Chondrocyte (in vitro differentiated cells): ENCODE measurements at places on chromosomes 4 and X. TPM values are rescaled to one million over a fixed set of nuclear protein-coding genes. Genes with fewer than 3 reads are reported as not detected.

Gene REELD1
- not detected in 3 replicates for total RNA-seq

DNA sequence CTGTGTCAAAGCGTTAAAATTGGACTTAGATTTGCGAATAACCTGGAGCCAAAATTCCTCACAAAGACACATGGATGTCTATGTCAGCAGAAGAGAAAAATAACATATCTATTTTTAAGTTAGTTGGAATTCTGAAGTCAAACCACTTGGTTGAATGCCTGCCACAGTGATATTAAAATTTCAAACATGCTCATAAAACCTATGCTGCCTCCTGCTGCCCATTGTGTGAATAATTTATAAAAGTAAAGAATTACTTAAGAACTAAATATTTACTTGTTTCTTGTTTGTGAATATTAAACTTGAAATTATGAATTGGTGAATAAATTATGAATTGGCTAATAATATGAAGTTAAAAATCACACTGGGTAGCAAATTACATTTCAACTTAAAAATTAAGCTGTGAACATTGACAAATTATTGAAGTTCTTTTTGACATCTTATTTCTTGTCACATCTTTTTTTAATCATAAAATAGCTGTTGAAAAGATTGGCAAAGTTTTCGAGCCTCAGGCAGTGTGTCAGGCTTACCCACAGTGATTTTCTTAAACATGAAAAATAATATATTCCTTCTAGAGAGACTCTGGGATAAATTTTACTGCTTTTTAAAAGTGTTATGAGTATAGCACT is 35.4 kb downstream of the FABP2 start:
- DNase-seq = no peak
- H3K27ac ChIP-seq = peak overlapping the region; percentile 55
- no peak overlapping the region for H3K4me3 ChIP-seq
- no peaks in the 10 kb centered on the region for H3K27me3 ChIP-seq
- H3K36me3 ChIP-seq = no peaks in the 10 kb centered on the region

Gene NHSL2
- total RNA-seq = 2.1 to 2.2 TPM (median 2.1 TPM) in 3 replicates

Gene SMIM10L2A
- 0.27 to 0.62 TPM (median 0.40 TPM) in 3 replicates for total RNA-seq

DNA sequence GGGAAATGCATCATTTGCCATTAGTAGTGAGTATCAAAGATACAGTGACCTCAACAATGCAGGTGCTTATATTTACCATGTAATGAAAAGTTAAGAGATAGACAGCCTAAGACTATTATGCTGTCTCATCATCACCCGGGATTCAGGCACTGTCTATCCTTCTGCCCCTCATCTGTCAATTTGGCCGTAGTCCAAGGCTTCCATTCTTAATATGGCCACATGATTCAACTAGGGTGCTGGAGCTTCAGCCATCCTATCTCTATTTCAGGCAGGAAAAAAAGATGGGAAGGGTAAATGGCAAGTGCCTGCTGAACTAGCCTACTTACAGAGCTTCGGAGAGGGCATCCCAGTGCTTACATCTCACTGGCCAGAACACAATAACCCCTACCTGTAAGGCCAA is 196.7 kb upstream of the LNX1 start:
- no peaks in the 10 kb centered on the region for H3K4me1 ChIP-seq
- H3K27ac ChIP-seq = no peak overlapping the region
- no peaks in the 10 kb centered on the region for H3K36me3 ChIP-seq
- H3K4me3 ChIP-seq = no peak overlapping the region

DNA sequence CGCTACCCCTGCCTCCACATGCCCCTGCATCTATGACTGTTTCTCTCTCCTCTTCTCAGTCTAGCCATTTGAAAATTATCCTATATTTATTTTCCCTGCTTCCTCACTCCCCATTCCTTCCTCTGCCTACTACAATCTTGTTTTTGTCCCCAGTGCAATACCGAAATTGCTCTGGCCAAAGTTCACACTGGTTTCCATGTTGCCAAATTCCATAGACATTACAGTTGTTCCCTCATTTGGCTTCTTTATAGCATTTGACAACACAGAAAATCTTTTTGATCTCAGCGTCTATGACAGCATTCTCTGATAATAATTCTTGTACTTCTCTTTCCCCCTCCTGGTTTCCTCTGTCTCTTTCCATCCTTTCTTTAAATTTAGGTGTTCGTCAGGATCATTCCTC is 99.4 kb downstream of the GPR82 start:
- no peak for DNase-seq
- no peaks in the 10 kb centered on the region for H3K27me3 ChIP-seq
- peak overlapping the region; percentile 66 for H3K27ac ChIP-seq
- H3K4me1 ChIP-seq = peaks cover 32% of the 10 kb centered on the region

Gene PPP1R2C
- total RNA-seq = not detected in 3 replicates

Gene PNCK
- 3.2 to 3.8 TPM (median 3.5 TPM) in 3 replicates for total RNA-seq

Gene DCAF4L1
- total RNA-seq = 0.10 to 0.24 TPM in 2 of 3 replicates, not detected in the other

Gene CT45A10
- total RNA-seq = not detected in 3 replicates

DNA sequence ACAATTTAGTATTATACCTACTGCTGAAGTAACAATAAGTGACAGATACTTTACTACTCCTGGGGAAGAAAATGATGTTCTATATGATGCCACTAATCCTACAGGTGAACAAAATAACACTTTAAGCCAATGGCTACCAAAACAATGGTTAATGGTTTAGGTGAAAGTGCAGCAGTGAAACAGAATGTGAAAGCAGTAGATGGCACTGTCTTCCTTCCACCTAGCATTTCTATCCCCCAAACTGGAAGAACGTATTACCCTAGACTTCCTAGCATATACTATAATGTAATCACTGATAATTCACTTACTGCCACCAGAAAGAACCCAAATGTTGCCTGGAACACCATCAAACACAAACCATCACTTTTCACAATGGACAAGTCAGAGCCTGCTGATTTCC is 18.9 kb upstream of the CABS1 start:
- no peaks in the 10 kb centered on the region for H3K4me1 ChIP-seq
- peaks cover 2% of the 10 kb centered on the region for H3K27me3 ChIP-seq
- H3K36me3 ChIP-seq = no peaks in the 10 kb centered on the region
- H3K27ac ChIP-seq = no peak overlapping the region

Gene ADH1B
- total RNA-seq = 0.31 to 1.2 TPM (median 0.69 TPM) in 3 replicates

Gene EPHA5
- total RNA-seq = 1.1 to 51.8 TPM (median 1.6 TPM) in 3 replicates

Gene PARM1
- 0.90 to 1.4 TPM (median 1.0 TPM) in 3 replicates for total RNA-seq

DNA sequence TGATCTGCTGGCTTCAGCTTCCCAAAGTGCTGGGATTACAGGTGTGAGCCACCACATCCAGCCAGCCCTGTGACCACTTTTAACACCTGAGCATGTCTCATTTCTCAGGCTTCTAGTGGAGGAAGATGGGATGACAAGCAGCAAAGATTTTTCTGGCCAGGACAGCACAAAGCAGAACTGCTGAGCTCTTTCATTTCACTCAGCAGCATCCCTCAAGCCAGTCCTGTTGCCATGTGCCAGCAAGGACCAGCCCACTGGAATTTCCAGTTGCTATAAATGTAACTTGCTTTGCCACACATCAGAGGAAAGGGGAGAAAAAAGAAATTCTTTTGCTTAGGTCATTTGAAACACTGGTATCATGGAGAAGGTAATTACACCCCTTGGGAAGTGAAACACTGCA is 75.9 kb downstream of the SLC9A7 start:
- no peaks in the 10 kb centered on the region for H3K27me3 ChIP-seq
- H3K4me1 ChIP-seq = peaks cover 5% of the 10 kb centered on the region
- no peaks in the 10 kb centered on the region for H3K36me3 ChIP-seq
- no peak overlapping the region for H3K4me3 ChIP-seq
- no peak overlapping the region for H3K27ac ChIP-seq

DNA sequence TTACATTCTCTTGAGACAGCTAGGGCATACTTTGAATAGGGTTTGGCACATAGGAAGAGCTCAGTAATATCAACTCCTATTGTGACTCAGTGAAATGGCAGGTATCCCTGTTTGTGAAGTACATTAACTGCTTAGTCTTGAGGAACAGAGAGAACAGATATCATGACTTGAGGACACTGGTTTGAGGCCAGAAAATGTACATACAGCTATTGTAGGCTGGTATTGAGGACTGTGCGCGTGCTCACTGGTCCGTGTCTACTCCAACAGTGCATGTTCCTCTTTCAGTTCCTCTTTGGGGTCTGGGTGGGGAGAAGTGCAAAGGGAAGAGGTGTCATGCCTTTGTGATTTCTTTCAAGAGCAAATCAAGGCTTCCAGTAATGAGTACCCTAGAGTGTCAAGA is 34.6 kb upstream of the TBC1D9 start:
- DNase-seq = no peak
- peaks cover 8% of the 10 kb centered on the region for H3K4me1 ChIP-seq
- no peak overlapping the region for H3K27ac ChIP-seq
- H3K36me3 ChIP-seq = no peaks in the 10 kb centered on the region

Gene HEPH
- 0.50 to 9.0 TPM (median 0.59 TPM) in 3 replicates for total RNA-seq

Gene MAGEA11
- not detected in 3 replicates for total RNA-seq

Gene ETDB
- total RNA-seq = not detected in 3 replicates

- no peak for DNase-seq
- H3K36me3 ChIP-seq = no peaks in the 10 kb centered on the region
- peaks cover 2% of the 10 kb centered on the region for H3K27me3 ChIP-seq
- no peaks in the 10 kb centered on the region for H3K4me1 ChIP-seq
- H3K27ac ChIP-seq = no peak overlapping the region
Observed at GRCh38 chrX:153864101-153864500, 21.9 kb downstream of the L1CAM start.

DNA sequence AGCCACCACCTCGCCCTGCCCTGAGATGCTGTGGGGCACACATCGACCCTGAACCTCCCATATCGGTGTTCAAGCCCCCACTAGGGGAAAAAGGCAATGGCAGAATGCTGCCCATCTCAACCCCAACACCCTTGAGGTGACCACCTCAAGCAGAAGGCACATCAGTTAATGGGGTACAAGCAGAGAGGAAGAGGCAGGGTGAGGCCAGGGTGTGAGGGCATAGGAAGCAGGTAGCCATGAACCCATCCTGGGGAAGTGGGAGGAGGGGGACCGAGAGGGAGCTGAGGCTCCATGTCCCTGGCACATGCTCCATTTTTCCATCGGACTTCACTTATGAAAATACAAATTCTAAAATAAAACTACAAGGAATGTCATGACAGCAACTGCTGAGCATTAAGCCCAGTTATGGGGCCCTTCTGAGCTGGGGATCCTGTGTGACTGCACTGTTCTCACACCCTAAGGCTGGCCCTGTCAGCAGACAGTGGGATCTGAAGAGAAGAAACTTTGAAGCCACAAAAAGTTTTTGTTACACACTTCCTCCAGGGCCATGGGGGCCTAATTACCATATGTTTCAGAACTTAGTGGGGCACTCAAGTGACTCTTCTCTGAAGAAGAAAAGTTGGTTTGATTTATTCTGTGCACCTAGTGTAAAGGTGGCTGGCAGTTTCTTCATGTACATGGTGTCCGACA is 68.2 kb upstream of the FAM241A start:
- H3K27me3 ChIP-seq = peaks cover 2% of the 10 kb centered on the region
- no peaks in the 10 kb centered on the region for H3K4me1 ChIP-seq
- H3K36me3 ChIP-seq = no peaks in the 10 kb centered on the region
- H3K27ac ChIP-seq = no peak overlapping the region
- no peak overlapping the region for H3K4me3 ChIP-seq

- H3K4me3 ChIP-seq = no peak overlapping the region
- no peak overlapping the region for H3K27ac ChIP-seq
- H3K36me3 ChIP-seq = peaks cover 1% of the 10 kb centered on the region
Observed at GRCh38 chr4:7389719-7390118, 45.0 kb downstream of the PSAPL1 start.

GRCh38 chr4:11633430-11633829 is 204.7 kb upstream of the HS3ST1 start:
- H3K4me1 ChIP-seq = no peaks in the 10 kb centered on the region
- H3K27ac ChIP-seq = no peak overlapping the region
- DNase-seq = no peak
- H3K36me3 ChIP-seq = no peaks in the 10 kb centered on the region
- H3K27me3 ChIP-seq = peaks cover 1% of the 10 kb centered on the region

Gene NPY2R
- total RNA-seq = not detected in 3 replicates

Gene ZNF732
- 0.37 to 1.1 TPM (median 0.46 TPM) in 3 replicates for total RNA-seq

Gene NLGN3
- total RNA-seq = 0.52 to 1.1 TPM (median 0.87 TPM) in 3 replicates

DNA sequence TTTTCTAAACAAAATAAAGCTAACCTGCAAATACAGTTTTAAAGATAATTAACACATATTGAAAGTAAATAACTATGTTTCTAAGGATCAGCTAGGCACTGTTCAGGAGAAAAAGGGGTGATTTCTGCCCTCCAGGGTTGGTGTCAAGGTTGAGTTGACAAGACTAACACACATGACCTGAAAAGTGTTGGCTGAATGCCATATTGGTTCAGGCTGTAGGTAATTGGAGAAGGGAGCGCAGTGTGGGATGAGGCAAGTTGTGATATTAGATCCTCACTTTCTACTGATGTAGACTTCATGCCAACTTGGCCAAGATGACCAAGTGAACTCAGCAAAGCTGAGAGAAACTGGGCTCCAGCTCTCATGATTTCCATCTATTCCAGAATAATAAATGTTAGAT is 42.2 kb downstream of the PPM1K start:
- H3K4me3 ChIP-seq = no peak overlapping the region
- H3K27me3 ChIP-seq = no peaks in the 10 kb centered on the region
- DNase-seq = no peak
- no peaks in the 10 kb centered on the region for H3K4me1 ChIP-seq
- no peak overlapping the region for H3K27ac ChIP-seq

DNA sequence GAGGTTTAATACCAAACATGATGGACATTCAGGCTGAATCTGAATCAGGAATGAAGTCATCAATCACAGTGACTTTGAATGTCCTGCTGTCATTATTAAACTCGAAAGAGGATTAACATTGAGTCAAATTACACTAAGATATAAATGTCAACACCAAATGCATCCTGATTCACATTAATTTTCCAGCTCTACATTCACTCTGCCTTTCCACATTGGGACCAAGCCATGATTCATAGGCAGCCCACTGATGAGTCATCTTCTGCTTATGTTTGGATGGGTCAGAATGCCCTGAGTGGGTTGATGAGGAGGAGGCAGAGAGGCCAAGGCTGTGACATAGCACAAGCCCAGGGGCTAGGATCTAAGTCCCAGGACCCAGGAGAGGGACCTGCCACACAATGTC is 247.6 kb upstream of the RPS6KA3 start:
- no peak overlapping the region for H3K4me3 ChIP-seq
- no peaks in the 10 kb centered on the region for H3K36me3 ChIP-seq
- DNase-seq = no peak

Gene TXK
- 0.22 TPM in 1 of 3 replicates, not detected in the others for total RNA-seq

DNA sequence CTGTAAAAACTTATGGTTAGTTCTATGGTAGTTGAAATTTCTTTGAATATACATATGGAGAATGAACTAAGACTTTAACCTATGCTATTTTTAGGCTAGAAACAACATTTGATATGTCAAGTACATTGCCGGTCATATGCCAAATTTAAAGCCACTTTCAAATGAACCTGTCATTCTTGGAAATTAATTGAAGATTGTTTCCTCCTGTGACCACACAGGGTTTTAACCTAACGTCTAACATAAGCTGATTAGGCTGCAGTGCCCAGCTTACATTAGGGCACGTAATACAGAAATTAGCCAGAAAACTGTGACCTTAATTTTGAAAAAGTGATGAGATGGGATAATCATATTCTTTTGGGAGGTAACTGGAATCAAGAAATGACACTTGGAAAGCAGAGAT is 645.9 kb downstream of the FSTL5 start:
- no peaks in the 10 kb centered on the region for H3K4me1 ChIP-seq
- H3K36me3 ChIP-seq = no peaks in the 10 kb centered on the region
- H3K27me3 ChIP-seq = peaks cover 16% of the 10 kb centered on the region
- DNase-seq = no peak
- H3K4me3 ChIP-seq = no peak overlapping the region
